ENCODE measurements at places on chromosomes 6 and 20. TPM values are rescaled to one million over a fixed set of nuclear protein-coding genes. Genes with fewer than 3 reads are reported as not detected.

Gene DACT2
- total RNA-seq, result not detected

Gene CST4
- total RNA-seq, result not detected

Gene TRIM40
- total RNA-seq, result not detected

Gene SCAF8
- total RNA-seq, result 23.5 TPM

Gene GINS1
- 3.8 TPM for total RNA-seq

Gene FOXQ1
- total RNA-seq, result not detected

Gene TSHZ2
- total RNA-seq, result 4.4 TPM

Gene CD40
- 21.0 TPM for total RNA-seq

Gene ECT2L
- not detected for total RNA-seq

Gene OLIG3
- not detected for total RNA-seq

Gene ULBP1
- total RNA-seq, result under 0.01 TPM

Data from dermis lymphatic vessel endothelial cell (primary cell).